ENCODE measurements at places on chromosomes 5 and 9.

DNA sequence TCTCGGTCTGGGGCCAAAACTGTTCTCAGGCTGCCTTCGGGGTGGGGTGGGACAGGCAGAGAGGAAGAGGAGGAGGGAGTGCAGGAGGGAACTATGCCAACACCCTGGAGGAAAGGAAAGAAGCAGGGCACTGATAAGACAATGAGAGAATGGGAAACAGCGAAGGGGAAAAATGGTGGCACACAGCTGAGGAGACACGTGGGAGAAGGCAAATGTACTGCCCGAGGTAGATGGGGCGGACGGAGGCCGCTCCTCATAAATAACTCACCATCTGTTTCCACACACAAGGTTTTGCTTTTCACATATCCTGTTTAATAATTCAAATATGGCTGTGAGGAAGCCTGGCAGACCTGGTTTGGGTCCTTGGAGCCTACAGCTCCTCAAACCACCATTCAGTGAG lies 148.2 kb upstream of the LRRTM2 start:
- peak; percentile 53 for DNase-seq

- DNase-seq: no peak
Measured at GRCh38 chr5:79890930-79891249, 100.2 kb downstream of the MTX3 start.

- no peak for DNase-seq
Measured at GRCh38 chr9:36194326-36195000, 3.7 kb downstream of the CLTA start.

GRCh38 chr5:153432583-153432982 lies 57.9 kb upstream of the GRIA1 start:
- DNase-seq: no peak

GRCh38 chr5:55925712-55926111 lies 69.1 kb downstream of the IL6ST start:
- DNase-seq: no peak

GRCh38 chr5:71894091-71894490 lies 175.0 kb downstream of the CARTPT start:
- DNase-seq: no peak

All from hematopoietic multipotent progenitor cell treated with erythropoietin and hydrocortisone succinate and interleukin-3 and kit ligand, for 4 days (in vitro differentiated cells).